ENCODE measurements at places on chromosomes 6 and 20.

GRCh38 chr6:1423578-1423977 lies 34.2 kb downstream of the FOXF2 start:
- peak; percentile 89 for DNase-seq

DNA sequence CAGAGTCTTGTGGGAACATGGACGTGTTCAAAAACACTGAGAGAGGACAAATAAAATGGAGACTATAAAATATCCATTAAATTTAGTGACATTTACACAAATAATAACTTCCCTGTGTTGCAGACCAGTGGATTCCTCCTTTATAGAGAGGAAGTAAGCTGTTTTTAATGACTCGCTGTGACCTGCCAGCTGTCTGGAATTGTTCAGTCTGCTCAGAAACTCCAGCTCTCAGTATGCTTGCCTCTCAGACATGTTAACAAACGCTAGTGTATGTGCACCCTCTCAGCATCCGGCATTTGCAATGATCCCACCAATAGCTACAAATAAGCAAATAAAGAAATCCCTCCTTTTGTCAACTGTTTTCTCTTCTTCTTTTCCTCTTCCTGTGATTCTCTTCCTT lies 158.0 kb upstream of the TCF21 start:
- no peak for DNase-seq

- no peak for DNase-seq
Measured at GRCh38 chr6:43532201-43532600, 15.3 kb downstream of the POLR1C start.

- no peak for DNase-seq
Measured at GRCh38 chr6:40258531-40258930, 324.3 kb upstream of the MOCS1 start.

- peak; percentile 48 for DNase-seq
Measured at GRCh38 chr6:43926634-43927531, 156.9 kb downstream of the VEGFA start.

DNA sequence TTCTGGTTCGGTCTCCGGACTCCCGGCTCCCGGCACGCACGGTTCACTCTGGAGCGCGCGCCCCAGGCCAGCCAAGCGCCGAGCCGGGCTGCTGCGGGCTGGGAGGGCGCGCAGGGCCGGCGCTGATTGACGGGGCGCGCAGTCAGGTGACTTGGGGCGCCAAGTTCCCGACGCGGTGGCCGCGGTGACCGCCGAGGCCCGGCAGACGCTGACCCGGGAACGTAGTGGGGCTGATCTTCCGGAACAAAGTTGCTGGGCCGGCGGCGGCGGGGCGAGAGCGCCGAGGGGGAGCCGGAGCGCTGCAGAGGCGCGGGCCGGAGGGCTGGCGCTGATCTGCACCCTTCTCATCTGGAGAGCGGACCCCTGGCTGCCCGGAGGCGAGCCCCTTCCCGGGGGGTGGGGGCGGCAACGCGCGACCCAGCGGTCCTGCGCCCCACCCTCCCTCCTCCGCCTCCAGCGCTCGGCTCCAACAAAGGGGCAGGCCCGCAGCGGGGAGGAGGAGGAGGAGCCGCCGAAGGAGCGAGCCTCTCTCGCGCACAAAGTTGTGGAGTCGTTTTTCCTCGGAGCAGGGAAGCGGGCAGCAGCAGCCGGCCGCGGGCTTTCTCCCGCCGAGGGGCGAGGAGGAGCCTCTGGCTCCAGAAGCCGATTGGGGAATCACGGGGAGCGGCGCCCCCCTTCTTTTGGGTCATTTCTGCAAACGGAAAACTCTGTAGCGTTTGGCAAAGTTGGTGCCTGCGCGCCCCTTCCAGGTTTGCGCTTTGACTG lies at the start of gene UTRN:
Gene UTRN, plus strand, starts transcription at position 553 of the 765 bp plus-strand sequence. CDS start 6,494 bp downstream, outside the sequence.
- peak; percentile 84 for DNase-seq

DNA sequence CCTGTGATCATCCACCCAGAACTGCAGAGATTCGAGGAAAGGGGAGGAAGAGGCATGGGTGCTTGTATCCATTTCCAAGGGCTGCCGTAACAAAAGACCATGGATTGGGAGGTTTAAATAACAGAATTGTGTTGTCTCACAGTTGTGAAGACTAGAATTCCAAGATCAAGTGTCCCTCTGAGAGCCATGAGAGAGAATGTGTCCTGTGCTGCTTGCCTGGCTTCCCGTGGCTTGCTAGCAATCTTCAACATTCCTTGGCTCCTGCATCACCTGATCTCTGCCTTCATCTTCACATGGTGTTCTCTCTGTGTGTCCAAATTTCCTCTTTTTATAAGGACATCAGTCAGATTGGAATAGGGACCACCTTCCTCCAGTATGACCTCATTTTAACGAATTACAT lies 69.8 kb downstream of the CDC40 start:
- DNase-seq, result no peak

DNA sequence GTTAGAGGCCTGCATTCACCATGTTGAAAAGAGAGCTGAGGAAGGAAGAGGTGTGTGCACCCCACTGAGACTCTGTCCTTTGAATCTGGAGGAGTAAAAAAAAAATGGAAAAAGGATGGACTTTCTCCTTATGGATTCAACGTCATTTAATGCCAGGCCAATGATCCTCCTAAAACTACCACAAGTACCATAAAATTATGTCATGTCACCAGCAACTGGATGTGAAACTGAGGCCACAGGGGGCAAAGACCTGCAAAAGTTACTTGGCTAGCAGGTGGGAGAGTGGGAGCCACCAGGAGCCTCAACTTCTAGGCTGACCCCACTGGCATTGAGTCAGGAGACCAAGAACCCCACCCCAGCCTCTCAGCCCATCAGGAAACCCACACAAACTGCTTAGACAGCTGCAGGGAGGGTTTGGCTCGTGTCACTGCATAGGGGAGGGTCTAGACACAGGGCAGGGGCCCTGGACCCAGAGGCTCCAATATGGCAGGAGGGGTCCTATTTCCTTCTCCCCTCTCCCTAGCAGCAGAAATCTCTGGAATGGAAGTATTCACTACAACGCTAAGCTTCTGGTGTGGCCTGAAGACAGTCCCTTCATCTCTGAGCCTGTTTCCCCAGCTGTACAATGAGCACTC lies 11.0 kb downstream of the PCK1 start:
- DNase-seq, result no peak

GRCh38 chr20:17500271-17500670 lies 30.9 kb downstream of the BFSP1 start:
- DNase-seq, result no peak

DNA sequence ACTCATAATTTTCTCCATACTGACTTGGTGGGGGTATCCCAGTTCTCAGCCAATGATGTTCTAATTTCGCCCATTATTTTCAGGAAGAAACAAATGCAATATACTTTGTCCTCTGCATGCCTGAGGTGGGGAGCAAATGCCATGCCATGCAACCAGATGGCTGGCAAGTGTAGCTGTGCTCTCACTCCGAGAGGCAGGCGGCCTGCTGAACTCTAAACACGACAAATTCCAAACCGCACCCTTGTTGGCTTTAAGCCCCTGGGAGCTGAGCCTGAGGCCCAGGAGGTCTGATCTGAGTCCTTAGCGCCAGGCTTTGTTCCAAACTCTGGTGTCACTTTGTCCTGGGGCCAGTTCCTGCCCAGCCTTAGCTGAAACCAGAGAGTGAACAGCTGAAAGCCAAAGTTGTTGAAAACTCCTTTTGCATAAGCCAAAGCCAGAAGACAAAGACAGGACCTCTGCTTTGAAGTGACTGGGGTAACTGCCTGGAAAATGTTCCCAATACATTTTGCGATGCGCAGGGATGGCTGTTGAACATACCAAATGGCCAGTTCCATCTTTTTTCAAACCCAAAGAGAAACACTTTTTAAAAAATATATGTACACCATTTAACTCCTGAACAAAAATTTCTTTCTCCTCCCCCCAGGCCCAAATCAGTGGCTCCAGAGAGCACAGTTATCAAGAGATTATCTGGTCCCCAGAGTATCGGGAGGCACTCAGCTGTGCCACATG lies 46.2 kb downstream of the TTI1 start:
- no peak for DNase-seq

GRCh38 chr6:109672839-109673238 lies 18.2 kb downstream of the AK9 start:
- no peak for DNase-seq

DNA sequence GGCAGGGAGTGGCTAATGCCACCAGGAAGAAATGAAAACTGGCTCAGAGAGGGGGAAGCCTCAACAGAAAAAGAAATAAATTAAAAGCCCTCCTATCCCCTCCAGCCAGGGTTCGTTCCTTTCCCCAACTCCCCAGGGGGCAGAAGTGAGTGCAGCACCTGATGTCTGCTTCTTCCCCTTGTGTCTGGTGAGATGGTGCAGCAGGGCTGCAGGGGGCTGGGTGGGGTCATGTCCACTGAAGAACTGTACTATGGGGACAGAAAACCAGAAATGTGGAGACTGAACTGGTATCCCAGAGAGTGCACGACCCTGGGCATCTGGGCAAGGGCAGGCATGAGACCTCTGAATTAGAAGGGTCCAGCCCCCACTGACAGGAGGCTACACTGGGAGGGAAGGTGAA lies 4.0 kb downstream of the EGFL8 start:
- DNase-seq, result no peak

DNA sequence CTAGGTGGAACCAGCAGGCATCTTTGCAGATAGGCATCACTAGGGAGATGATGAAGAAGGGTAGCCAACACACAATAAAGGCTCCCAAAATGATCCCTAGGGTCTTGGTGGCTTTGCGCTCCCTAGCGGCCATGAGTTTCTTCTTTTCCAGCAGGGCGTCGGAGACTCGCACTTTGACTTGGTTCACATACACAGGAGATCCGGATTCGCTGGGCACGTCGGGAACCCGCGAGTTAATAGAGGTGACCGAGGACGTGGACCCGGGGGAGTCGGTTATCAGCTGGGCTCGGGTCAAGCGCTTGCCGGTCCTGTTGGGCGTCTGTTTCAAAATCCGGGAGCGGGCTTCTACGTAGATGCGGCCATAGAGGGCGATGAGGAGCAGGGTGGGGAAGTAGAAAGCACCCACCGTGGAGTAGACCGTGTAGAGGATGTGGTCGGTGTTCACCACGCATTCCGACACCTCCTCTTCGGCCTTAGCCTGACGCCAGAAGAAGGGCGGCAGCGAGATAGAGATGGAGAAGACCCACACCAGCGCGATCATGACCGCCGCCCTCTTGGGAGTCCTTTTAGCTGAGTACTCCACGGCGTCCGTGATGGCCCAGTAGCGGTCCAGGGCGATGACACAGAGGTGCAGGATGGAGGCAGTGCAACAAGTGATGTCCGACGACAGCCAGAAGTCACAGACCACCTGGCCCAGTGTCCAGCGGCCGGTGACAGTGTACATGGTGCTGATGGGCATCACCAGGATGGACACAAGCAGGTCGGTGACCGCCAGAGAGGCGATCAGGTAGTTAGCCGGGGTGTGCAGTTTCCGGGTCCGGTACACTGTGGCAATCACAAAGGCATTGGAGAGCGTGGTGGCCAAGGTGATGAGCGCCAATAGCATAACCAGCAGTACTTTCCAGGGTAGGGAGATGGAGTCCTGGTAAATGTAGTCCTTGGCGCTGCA lies 658 bp downstream of the HTR1B start:
- no peak for DNase-seq

GRCh38 chr20:44355498-44356352 lies at the start of gene HNF4A:
Gene HNF4A, plus strand, starts transcription at chr20:44355699. Its CDS starts 106 bp downstream, at chr20:44355805.
- DNase-seq, result no peak

- peak; percentile 8 for DNase-seq
Measured at GRCh38 chr6:159217595-159218275, 48.5 kb downstream of the FNDC1 start.

DNA sequence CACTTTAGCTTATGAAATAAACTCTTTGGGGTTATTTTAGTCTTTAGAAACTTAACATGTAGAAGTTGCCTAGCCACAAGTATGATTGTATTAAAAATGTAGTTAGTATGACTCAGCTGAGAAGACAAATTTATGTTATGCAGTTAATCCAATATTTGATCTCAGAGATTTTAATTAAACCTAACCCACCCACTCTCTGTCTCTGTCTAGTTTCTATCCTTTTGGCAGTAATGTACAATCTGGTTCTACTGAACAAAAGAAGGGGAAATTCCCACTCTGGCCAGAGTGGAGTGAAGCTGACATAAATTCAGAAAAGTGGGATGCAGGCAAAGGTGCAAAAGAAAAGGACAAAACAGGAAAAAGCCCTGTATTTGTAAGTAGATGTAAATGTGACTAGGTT lies 36.4 kb downstream of the ADGB start:
- DNase-seq, result no peak

GRCh38 chr20:29873946-29874345 lies 1383.5 kb upstream of the DEFB115 start:
- DNase-seq, result no peak

DNA sequence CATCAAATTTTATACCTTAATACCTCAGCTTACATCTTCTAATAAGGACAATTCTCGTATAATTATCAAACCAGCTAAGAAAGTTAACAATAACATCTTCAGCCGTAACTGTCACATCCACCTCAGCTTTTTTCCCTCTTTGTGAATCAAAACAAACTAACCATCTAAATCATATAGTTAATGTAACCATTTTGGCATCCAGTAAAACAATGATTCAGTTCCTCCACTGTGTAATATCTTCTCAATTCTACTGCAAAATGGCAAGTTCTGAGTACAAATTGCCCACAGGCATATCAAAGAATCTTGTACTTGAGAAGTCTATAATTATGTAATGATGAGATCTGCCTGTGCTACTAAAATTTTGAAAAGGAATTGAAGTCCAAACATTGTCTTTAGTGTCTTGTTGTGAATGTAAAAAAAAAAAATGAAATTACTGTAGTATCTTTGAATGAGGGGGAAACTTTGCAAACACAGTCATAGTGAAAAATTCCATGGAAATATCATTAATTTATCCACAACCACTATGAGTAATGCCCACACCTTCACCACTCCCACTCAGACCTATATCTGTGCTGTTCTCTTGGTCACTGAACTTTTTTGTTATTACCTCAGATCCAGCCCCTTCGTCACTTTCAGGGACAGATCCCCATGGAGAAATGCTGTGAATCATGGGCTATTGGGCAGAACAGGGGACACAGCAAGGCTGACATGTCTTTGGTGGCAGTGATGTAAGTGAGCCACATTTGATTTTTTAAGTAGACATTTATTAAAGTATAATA lies 178.6 kb upstream of the RAB32 start:
- DNase-seq, result no peak

DNA sequence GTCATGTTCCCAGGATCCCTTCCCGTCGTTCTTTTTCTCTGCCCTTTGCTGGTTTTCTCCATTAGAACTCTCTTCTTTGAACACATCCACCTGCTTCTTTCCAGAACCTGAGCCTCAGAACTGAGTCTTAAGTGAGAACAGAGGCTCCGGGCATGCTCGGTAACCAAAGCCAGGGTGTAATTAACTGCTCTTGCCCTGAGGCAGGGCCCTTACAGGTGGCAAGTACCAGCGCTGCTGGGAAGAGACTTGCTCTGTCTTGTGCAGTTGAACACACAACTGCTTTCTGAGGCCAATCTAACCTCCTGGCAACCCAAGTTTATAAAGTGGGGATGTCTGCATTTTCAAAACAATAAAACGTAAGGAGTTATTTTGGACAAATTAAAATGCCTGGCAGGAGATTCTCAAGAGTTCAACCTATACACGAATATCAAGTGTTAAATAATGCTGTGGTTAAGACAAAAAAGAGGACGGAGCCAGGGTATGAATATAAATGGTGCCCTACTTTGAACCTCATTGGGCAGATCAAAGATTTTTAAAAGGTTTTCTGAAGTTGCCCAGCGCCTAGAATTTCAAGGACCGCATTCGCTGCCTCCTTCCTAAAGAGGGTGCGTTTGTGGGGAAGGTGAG lies 12.4 kb upstream of the DEK start:
- peak; percentile 38 for DNase-seq

GRCh38 chr6:21942897-21943296 lies 349.3 kb downstream of the SOX4 start:
- DNase-seq, result peak; percentile 45

- DNase-seq, result peak; percentile 53
Measured at GRCh38 chr6:140774080-140774505, 1358.6 kb upstream of the GJE1 start.

GRCh38 chr20:46850416-46850815 lies 44.2 kb upstream of the EYA2 start:
- no peak for DNase-seq

- no peak for DNase-seq
Measured at GRCh38 chr6:12009180-12009685, 2.9 kb upstream of the HIVEP1 start.

Data from ACHN (cell line).